Putamen (tissue), 1 donor: ENCODE measurements at places on chromosomes 7 and 10.

DNA sequence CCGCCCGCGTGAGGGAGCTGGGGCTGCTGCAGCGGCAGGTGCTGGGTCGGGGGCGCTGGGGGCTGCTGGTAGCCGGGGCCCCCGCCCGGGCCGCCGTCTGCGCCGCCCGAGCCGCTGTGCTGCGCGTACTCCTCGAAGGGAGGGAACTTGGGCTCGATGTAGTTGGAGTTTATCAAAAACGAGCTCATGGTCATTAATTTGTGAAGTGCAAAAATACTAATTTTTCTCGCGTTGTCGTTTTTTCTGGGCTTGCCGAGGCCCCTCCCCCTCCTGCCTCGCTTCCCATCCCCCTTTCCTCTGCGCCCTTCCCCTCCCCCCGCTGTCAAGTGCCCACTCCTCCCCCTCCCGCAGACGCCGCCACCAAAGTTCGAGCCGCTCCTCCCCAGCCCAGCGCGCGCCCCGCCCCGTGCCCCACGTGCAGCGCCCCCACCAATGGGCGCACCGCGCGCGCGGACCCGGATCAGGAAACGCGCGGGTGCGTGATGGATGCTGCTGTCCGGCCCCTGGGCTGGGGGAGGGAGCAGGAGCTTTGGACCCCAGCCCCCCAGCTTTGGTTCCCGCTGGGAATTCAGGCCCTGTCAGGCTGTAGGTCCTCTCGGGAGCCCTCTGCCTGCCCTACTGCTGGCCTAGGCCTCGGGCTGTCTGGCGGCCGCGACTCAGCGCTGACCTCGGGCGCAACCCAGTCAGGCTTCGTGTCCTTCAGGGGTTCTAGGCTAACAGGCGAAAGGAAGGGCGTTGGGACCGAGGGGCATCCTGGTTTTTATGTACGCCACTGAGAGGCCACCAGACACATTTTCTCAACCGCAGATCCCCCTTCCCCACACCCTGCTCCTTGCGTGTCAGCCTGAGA lies at the start of gene HOXA4:
TSS of gene HOXA4 (minus strand) at position 218 of the 850 bp plus-strand sequence. CDS start at position 194, 24 bp downstream.
- no peak for DNase-seq

- DNase-seq, result no peak
These were observed 9.5 kb upstream of the INTS1 start for GRCh38 chr7:1513657-1514095.

DNA sequence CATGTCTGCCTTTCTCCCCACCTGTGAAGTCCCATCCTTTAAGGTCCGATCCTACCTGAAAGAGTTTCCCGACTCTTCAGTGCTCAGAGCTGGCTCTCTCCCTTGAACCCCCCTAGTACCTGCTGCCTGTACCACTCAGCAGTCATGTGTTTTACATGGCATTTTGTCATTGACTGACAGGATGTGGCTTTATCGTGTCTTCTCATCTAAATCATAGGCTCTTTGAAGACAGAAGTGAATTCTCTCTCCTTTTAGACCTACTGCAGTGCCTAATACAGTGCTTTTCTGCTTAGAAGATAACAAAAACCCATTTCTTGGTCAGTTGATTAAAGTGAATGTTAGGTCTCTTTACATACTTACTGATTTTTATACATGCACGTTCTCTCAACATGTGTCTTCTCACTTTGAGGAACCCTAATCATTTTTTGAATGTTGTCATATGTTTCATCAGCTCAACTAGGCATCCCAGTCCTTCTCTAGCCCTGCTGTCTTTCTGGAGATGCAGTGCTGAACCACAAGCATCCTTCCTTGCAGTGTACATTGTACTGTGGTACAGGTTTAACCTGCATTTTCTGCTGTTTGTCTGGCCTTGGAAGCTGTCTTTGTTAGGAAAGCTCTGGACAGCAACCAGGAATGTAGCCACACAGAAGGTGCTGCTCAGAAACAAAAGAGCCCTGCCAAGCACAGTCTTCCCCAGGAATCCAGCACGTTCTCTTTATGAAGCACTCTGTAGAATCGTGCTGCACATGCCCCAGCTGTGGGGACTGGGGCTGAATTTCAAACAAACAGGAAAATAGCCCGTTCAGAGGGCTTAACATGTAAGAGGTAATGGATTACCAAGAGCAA lies 28.1 kb upstream of the LRRC4 start:
- DNase-seq, result no peak

DNA sequence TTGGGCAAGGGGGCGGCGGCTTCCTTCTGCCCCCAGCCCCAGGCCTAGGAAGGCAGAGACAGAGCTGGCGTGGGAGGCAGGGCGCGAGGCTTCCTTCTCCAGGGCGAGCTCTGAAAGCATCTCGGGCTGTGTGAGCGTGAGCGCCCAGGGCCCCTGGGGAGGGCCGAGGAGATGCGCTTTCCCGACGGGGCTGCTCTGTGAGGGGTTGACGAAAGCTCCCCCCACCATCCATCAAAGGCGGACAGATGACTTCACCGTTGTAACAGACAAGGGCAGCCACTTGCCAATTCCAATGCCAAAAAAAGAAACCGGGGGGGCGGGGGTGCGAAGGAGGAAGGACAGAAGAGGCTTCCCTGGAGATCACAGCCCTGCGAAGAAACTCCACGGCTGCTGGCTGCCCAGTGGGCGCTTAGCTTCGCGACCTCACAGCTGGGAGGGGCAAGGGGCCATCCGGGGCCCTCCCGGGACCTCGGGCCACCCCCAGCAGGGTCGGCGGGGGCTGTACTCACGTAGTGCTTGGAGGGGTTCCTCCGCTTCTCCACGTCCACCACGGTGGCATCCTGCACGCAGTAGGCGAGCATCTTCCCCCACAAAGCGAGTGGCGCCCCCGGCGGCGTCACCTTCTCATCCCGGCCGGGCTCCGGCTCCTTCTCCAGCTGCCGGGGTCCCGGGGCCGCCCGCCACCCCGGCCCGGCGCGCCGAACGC lies 537 bp downstream of the SH3PXD2A start:
- no peak for DNase-seq

DNA sequence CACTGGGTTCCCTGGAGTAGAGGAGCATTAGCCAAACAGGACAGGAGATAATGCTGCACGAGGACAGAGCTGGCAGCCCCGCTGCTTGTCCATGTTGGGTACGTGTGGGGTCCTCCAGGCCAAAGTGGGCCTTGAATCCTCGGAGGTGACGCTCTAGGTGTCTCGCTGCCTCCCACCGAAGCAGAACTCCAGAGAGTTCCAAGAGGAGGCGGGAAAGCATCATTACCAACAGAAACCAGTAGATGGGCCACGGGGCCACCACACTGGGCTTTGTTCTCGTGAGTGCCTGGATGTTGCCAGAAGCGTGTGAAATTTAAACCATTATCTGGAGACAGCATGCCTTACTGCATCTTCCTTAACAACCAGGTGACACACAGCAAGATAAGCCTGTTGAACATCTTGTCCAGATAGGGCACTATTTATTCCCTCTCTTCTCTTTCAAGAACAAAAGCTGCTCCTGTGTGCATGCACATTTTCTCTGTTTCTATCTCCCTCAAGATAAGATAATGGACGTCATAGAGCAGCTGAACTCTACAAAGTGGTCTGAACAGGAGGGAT lies 56.8 kb downstream of the TNS3 start:
- DNase-seq, result no peak

GRCh38 chr7:81780914-81781693 lies 11.3 kb upstream of the HGF start:
- DNase-seq, result no peak

GRCh38 chr10:43040482-43041256 lies 36.2 kb upstream of the RET start:
- DNase-seq, result no peak
